A673 (cell line): ENCODE measurements at places on chromosomes 7 and 10. TPM values are rescaled to one million over a fixed set of nuclear protein-coding genes. Genes with fewer than 3 reads are reported as not detected.
A peak's percentile ranks its signal among the peaks of the same experiment; 100 is the strongest.

DNA sequence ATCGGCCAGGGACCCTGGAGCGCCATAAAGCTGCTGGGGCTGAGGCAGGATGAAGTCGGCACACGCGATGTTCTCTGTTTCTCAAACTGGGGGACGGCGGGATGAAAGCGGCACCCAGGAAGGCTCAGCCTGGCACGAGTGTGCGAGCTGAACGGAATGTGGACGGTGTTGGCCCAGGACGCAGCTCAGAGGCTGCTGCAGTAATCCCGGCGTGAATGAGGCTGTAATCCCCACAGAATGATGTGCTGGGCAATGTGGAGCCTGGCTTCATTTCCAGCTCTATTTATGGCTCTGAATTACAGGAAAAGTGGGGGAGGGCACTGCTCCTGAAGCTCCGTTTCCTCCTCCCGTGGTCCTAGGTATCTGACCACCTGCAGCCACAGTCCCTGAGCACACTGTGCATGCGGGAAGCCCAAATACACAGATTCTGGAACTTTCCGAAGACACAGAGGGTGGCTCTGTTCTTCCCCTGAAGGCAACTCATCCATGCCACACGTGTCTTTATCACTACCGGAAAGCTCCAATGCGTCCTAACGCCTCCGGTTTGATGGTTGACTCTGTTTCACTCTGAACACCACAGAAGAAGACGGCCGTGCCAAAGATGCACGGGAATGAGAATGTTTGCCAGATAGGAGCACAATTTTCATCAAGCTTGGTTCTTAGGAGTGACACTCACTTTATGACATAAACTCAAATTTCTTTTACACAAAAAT lies 37.6 kb downstream of the KLF6 start:
- no peak overlapping the region for H3K4me3 ChIP-seq
- H3K27me3 ChIP-seq: no peaks in the 10 kb centered on the region
- no peaks in the 10 kb centered on the region for H3K36me3 ChIP-seq
- no peak for DNase-seq
- H3K4me1 ChIP-seq: peaks cover 55% of the 10 kb centered on the region

GRCh38 chr7:149085866-149086265 lies 4.7 kb downstream of the ZNF786 start:
- H3K36me3 ChIP-seq: no peaks in the 10 kb centered on the region
- H3K27ac ChIP-seq: no peak overlapping the region
- no peaks in the 10 kb centered on the region for H3K4me1 ChIP-seq
- H3K4me3 ChIP-seq: no peak overlapping the region

DNA sequence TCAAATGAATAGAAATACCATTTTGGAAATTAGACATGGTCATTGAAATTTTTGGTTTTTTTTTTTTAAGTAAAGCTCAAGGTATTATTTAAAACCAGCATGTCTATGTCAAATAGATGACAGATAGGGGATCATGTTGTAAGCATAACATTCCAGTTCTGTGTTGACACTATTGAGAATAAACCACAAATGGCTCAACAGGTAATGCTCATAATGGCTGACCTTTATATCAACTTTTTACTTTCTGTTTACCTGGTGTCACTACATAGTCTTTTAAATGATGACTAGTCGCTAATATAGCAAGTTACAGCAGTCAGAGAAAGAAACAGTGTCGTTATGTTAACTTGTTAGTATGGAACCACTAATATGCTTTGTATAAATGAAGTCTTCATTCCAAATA lies 616.0 kb downstream of the GATA3 start:
- no peak for DNase-seq
- H3K27me3 ChIP-seq: no peaks in the 10 kb centered on the region
- no peaks in the 10 kb centered on the region for H3K36me3 ChIP-seq
- no peaks in the 10 kb centered on the region for H3K4me1 ChIP-seq
- H3K27ac ChIP-seq: no peak overlapping the region

DNA sequence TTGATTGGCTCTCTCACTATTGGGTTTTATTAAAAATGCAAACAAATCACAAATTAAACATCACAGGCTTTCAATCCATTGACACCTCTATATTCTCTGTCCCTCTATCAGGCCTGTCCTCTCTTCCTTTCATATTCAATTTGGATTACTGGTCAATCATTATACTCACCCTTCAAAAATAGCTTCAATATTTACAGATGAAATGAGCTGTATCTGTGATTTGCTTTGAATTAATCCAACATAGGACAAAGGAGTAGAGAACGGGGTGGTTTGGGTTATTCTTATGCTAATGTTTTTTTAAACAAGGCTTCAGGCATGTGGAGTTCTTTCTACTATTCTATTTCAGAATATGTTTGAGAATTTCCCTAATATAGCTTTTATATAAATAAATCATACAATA lies 2.3 kb downstream of the TAS2R39 start:
- H3K4me1 ChIP-seq: no peaks in the 10 kb centered on the region
- H3K27me3 ChIP-seq: peaks cover 22% of the 10 kb centered on the region
- DNase-seq: no peak
- no peak overlapping the region for H3K27ac ChIP-seq

DNA sequence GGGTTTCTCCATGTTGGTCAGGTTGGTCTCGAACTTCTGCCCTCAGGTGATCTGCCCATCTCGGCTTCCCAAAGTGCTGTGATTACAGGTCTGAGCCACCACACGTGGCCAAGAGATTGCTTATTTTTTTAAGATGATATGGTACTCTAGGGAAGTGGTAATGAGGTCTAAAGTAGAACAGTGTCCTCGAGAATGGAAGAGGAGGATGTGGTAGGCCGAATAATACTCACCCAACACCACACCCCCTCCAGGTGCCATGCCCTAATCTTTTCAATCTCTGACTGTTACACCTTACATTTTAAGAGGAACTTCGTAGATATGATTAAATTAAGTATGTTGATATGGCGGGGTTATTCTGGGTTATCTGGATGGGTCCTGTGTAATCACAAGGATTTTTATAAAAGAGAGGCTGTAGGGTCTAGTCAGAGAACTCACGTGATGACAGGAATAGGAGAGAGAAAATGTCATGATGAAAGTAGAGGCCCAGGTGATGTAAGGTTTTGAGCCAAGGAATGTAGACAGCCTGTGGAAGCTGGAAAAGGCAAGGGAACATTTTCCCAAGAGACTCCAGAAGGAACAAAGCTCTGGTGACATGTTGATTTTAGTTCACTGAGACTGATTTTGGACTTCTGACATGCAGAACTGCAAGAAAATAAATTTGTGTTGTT lies 29.5 kb downstream of the CDK13 start:
- no peak overlapping the region for H3K4me3 ChIP-seq
- peaks cover 5% of the 10 kb centered on the region for H3K4me1 ChIP-seq
- no peak overlapping the region for H3K27ac ChIP-seq
- H3K27me3 ChIP-seq: no peaks in the 10 kb centered on the region
- no peaks in the 10 kb centered on the region for H3K36me3 ChIP-seq

DNA sequence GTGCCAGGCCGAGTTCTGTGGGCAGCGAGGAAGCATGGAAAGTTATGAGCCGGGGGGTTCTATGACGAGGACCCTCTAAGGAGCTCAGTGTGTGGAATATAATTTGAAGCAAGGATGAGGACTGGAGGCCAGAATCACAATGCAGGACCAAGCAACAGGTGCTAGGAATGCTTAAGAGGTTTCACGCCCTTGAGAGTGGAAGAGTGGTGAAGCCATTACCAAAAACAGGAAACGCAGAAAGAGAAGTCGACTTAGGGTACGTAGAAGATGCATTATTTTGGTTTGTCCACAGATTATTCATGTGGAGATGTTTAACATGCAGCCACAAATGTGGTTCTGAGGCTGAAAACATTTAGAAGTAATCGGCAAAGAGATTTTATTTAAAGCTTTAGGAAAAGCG lies 78.7 kb downstream of the PIP4K2A start:
- DNase-seq: no peak
- H3K27me3 ChIP-seq: no peaks in the 10 kb centered on the region
- peaks cover 4% of the 10 kb centered on the region for H3K4me1 ChIP-seq
- no peaks in the 10 kb centered on the region for H3K36me3 ChIP-seq

DNA sequence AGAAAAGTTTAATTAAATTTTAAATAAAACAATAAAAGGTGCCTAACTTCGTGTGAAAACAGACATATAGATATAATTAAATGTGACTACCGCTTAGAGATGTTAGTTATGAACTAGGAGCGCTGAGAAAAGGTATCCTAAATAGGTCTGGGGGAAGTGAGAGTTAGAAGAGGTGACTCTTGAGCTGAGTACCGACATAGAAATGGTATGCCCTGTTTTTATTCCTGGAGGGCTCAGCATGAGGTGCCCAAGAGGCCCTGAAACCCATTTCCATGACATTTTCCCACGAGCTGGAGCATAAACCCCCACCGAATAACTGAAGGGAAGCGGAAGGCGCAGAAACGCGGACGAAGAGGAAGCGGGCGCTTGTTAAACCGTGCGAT lies 433 bp upstream of the STARD3NL start:
- H3K4me1 ChIP-seq: peaks cover 9% of the 10 kb centered on the region

- H3K4me3 ChIP-seq: no peak overlapping the region
- DNase-seq: no peak
- peaks cover 32% of the 10 kb centered on the region for H3K27me3 ChIP-seq
- H3K36me3 ChIP-seq: no peaks in the 10 kb centered on the region
Observed at GRCh38 chr10:116307455-116307854, 16.8 kb upstream of the CCDC172 start.

GRCh38 chr7:107147464-107148393 lies 21.1 kb upstream of the HBP1 start:
- H3K27me3 ChIP-seq: no peaks in the 10 kb centered on the region
- H3K4me3 ChIP-seq: no peak overlapping the region
- peak; percentile 42 for DNase-seq
- no peaks in the 10 kb centered on the region for H3K4me1 ChIP-seq
- no peak overlapping the region for H3K27ac ChIP-seq

DNA sequence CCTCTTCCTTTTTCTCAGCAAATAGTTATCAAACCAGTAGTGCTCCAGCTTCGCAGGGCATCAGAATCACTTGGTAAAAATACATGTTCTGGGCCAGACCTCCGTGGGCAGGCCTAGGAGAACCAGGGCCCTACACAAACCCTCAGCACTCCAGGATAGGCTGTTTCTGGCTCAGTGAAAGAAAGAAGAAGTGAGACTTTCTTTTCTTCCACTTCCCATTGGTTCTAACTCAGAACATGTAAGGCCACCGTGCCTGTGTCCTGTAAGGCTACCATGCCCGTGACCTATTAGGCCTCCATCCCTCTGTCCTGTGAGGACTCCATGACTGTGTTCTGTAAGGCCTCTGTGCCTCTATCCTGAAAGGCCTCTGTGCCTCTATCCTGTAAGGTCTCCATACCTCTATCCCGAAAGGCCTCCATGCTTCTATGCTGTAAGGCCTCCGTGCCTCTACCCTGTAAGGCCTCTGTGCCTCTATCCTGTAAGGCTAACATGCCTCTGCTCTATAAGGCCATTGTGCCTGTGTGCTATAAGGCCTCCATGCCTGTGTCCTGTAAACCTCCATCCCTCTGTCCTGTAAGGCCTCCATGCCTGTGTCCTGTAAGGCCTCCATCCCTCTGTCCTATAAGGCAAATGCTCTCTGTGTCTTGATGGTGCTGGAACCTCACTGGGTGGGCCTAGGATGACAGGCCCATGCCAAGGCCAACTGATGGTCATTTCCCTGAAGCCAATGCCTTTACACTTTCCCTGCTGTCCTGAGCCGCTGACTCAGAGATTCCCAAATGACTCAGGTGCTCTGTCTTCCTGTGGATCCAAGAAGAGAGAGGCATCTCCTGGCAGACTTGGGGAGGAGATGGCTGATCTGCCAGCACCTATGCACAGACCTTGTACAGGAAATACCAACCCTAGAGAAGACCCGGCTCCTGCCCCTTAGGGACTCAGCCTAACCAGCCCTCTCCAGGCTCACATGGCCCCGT lies 96.6 kb upstream of the CACUL1 start:
- no peaks in the 10 kb centered on the region for H3K36me3 ChIP-seq
- H3K27me3 ChIP-seq: peaks cover 6% of the 10 kb centered on the region
- no peaks in the 10 kb centered on the region for H3K4me1 ChIP-seq
- DNase-seq: no peak
- no peak overlapping the region for H3K4me3 ChIP-seq

- H3K27me3 ChIP-seq: no peaks in the 10 kb centered on the region
- peak overlapping the region; percentile 71 for H3K27ac ChIP-seq
- no peak overlapping the region for H3K4me3 ChIP-seq
- no peak for DNase-seq
- peaks cover 30% of the 10 kb centered on the region for H3K4me1 ChIP-seq
Observed at GRCh38 chr10:100370714-100371481, 23.9 kb downstream of the SCD start.

GRCh38 chr7:155764438-155764793 lies 47.8 kb downstream of the SHH start:
- peak overlapping the region; percentile 78 for H3K27ac ChIP-seq
- H3K4me1 ChIP-seq: peaks cover 24% of the 10 kb centered on the region
- H3K4me3 ChIP-seq: no peak overlapping the region
- no peaks in the 10 kb centered on the region for H3K27me3 ChIP-seq
- peaks cover 36% of the 10 kb centered on the region for H3K36me3 ChIP-seq

DNA sequence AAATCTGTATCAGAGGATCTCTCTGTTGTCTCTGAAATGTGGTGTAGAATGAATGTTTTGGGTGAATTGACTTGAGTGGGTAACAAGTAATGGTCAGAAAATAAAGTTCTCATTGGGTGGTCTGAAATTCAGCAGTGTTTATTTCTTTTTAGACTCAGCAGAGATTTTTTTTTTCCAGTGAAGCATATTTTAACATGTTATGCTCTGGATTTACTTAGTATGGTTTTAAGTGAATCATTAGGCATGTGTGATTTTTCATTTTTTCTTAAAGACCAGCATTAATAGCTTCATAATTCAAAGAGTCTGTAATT lies 63.5 kb downstream of the REEP3 start:
- H3K4me1 ChIP-seq: peaks cover 17% of the 10 kb centered on the region
- H3K36me3 ChIP-seq: no peaks in the 10 kb centered on the region
- no peak overlapping the region for H3K27ac ChIP-seq
- no peak for DNase-seq
- H3K4me3 ChIP-seq: no peak overlapping the region

DNA sequence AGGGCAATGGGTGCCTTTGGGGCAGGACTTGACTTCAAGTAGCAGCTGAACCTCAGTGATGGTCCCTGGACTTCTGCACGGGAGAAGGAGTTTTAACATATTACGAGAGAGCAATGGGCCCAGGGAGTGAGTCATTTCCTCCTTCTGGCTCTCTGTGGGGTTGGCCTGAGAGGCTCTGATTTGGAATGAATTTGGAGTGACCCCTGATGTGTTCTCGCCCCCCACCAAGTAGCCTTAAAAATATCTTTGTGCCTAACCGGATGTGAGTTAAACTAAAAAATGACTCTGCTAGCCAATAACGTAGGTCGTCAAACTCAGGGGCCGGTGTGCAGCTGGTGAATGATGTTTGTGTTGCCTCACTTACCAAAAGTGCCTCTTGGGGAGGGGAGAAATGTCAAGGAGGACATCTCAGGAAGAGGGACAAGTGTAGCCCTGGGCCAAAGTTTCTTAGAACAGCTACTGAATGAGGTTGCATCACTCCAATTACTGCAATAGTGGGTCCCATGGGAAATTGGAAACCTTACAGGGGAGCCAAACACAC lies 656.6 kb downstream of the INHBA start:
- H3K27me3 ChIP-seq: no peaks in the 10 kb centered on the region
- H3K4me1 ChIP-seq: no peaks in the 10 kb centered on the region
- DNase-seq: no peak
- no peaks in the 10 kb centered on the region for H3K36me3 ChIP-seq

Gene EBF3
- total RNA-seq: 52.2 and 56.2 TPM in 2 replicates

Gene AMZ1
- not detected in 2 replicates for total RNA-seq

Gene RARRES2
- not detected in 2 replicates for total RNA-seq
